Stimulated activated CD8-positive, alpha-beta memory T cell treated with anti-CD3 and anti-CD28 coated beads, Interleukin-15, amount 100 ng/mL, for 4 hours (primary cell): ENCODE measurements at places on chromosomes 3 and 15.
A peak's percentile ranks its signal among the peaks of the same experiment; 100 is the strongest.

GRCh38 chr3:128432971-128433836 lies 33.5 kb downstream of the DNAJB8 start:
- no peak for DNase-seq

DNA sequence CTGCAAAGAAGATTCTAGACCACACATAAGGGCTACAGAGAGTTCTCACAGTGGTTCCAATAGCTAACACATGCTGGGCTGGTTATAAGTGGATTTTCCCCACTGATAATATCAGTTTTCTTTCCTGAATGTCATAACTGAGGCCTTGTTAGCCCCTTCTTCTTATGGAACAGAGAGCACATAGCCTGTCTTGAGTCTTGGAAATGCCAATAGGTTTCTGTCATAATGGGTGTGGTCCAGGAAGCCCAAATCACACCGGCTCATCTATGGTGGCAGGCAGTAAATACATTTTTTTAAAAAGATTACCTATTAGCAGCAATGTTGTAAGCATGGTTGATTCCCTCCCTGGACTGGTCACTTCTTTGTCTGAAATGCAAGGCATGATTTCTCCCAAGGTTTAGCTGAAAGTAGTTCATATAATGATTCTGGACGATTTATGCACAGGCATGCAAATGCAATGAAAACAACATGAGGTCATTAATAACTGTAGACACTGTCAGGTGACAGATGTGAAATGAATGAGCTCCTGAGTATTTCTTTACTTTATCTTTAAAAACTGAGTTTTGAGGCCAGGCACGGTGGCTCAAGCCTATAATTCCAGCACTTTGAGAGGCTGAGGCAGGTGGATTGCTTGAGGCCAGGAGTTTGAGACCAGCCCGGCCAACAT lies 67.2 kb upstream of the ATP2C1 start:
- no peak for DNase-seq

GRCh38 chr3:11128682-11129632 lies 25.3 kb upstream of the HRH1 start:
- DNase-seq: no peak

DNA sequence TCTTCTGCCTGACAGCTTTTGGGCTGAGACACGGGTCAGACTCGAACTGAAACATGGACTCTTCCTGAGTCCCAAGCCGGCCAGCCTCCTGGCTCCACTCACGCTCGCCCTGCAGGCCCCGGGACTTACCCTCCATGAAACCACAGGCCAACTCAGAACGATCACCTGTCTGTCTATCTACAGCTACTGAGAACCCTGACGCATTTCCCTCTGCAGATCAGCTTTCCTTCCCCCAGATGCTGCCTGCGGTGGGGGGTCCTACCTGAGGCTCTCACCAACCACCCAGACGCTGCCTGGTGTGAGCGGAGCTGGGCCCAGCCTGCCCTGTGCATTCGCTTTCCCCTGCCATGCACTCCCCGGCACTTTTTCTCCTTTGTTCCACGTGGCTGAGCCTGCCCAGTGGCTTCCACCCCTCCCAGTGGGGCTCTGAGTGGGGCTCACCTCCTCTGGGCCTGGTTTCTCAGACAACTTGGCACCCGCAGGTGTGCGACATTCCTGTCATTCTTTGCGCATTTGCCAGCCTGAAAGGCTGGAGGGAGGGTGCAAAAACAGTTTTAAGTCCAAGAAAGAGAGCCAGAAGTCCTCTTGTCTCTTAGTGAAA lies 60.2 kb downstream of the PLXNA1 start:
- no peak for DNase-seq

- no peak for DNase-seq
These were observed 148.0 kb upstream of the MITF start for GRCh38 chr3:69591164-69591736.

GRCh38 chr3:13269711-13270378 lies 150.3 kb downstream of the NUP210 start:
- no peak for DNase-seq

DNA sequence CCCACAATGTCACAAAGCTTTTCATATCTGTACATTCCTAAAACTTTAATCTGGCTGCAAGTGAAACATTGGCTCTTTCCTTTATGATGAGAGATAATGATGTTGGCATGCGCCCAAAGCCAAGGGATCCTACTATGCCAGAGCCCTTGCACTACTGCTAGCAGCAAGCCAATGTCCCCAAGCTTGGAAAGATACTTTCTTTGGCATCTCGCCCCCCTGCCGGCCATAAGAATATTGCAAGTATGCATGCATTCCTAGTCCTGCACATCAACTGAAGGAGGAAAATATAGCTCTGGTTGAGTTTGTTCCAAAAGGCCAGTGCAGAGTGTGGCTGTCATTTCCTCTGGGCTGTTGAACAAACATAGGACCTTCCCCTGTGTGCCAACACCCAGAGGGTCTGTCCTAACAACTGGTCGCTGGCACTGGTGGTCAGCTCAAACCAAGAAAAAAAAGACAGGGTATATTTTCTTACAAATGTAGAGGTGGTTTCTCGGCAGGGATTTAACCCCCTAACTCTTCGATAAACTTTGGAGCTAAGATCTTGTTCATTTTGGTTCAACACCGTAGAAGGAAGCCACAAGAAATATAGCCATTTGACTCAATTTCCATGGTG lies 120.9 kb upstream of the ZBED2 start:
- DNase-seq: no peak

- DNase-seq: no peak
These were observed 799.7 kb downstream of the CADM2 start for GRCh38 chr3:85758442-85758841.

- no peak for DNase-seq
These were observed 681 bp upstream of the IL5RA start for GRCh38 chr3:3110749-3111361.

- no peak for DNase-seq
These were observed 3.9 kb upstream of the CSK start for GRCh38 chr15:74777769-74778598.

DNA sequence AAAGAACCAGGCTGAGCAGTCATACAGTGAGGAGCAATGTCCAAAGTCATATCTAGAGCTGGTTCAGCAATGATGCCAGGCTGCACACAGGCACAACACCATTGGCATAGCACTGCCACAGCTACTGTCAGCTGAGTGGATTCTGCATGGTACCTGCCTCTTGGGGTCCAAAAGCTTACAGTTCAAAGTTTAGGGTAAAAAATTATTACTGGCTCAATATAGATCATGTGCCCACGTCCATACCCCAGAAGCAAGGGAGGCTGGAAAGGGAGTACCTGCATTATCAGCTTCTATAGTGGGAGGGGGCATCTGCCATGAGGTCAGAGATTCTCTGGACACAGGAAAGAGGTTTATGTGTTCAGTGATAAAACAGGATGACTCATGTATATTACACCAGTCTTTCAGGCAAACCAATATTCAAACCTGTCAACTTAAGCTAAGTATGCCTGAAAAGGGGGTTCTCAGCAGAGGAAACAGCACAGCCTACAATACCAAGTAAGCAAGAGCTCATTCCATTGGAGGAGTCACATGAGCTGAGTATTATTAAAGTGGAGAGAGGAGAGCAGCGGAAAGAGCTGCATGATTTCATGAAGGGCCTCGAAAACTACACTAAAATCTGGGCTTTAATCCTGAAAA lies 99.0 kb downstream of the ANO10 start:
- no peak for DNase-seq

GRCh38 chr3:30004481-30004880 lies 601.9 kb upstream of the TGFBR2 start:
- DNase-seq: no peak

GRCh38 chr15:56351957-56352506 lies 13.2 kb upstream of the TEX9 start:
- DNase-seq: no peak

DNA sequence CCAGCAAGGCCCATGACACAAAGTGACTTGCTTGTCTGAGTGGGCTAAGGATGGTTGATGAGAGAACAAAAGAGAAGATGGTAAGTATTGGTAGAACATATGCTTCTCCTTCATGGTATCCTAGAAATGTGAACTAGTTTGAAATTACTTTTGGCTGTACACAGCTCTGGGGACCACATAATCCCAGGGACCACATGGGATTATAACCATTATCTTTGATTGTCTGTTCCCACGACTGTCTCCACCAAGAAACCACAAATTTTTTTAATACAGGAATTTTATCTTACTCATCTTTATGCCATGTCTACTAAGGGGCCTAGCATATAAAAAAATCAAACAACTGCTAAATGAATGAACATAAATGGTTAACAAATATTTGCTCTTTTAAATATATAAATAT lies 155.3 kb upstream of the PRICKLE2 start:
- DNase-seq: no peak

DNA sequence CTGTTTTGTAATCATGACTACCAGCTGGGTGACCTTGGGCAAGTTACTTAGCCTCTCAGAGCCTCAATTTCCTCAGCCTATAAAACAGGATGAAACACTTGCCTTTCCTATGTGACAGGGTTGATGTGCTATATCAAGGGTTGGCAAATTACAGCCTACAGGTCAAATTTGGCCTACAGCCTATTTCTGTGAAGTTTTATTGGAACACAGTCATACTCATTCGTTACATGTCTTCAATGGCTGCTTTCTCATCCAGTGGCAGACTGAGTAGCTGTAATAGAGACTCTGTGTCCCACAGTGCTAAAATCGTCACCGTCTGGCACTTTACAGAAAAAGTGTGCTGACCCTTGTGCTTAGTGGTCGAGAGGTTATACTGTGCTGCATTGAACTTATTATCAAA lies 16.6 kb downstream of the ABHD6 start:
- no peak for DNase-seq

DNA sequence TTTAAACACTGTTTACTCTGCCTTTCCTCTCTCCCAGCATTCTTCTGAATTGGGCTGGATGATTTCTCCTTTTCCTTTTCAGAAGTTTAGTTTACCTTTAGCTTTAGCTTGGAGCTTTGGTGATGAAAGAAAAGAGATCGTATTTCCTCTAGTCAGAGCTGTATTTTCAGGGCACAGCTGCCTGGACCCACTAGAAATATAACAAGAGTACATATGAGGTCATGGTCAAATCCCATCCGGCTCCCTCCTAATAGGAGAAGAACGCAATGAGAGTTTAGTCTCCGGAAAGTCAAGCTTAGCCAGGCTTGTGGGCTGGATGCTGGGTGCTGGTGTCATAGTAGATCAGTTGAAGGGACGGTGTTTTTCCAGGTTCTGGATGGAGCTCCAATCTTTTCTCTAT lies 177.1 kb upstream of the PFN2 start:
- DNase-seq: no peak

DNA sequence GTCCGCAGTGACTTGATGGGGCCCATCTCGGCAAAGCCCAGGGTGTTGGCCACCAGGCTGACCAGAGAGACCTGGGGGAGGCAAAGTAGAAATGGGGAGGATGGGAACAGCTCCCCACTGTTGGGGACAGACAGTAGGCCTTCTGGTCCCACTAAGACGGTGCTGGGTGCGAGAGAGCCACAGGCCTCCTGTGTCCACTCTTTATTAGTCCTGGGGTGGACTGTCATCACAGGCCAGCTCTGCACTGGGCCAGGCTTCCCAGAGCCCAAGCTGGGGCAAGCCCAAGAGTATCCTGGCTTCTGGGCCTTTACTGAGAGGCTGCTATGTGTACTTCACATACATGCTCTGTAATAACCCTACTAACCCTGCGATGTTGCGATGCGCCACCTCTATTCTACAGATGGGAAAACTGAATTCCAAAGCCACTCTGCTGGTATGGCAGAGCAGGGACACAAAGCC lies 66.4 kb downstream of the EXOG start:
- DNase-seq: no peak

DNA sequence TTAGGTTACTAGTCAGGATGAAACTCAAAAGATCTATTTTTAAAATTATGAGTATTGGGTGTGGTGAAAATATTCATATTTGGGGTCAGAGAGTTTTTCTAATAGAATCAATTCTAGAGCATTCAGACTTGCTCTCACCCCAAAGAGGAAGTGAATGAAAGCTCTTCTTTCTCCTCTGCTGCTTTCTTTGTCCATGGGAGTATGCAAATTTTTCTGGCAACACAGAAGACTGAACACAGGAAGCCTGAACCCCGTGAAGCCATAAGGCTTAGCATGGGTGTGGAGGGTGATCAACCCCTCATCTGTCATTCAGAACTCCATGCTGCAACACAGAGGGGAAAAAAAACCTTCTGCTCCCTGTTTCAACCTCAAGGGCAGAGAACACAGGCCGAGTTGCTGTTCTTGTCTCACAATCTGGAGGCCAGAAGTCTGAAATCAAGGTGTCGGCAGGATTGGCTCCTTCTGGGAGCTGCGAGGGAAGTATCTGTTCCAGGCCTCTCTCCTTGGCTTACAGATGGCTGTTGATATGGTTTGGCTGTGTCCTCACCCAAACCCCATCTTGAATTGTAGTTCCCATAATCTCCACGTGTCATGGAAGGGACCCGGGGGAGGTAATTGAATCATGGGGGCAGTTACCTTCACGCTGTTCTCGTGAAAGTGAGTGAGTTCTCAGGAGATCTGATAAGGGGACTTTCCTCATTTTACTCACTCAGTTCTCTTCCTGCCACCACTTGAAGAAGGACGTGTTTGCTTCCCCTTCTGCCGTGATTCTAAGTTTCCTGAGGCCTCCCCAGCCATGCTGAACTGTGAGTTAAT lies 33.7 kb upstream of the CD47 start:
- DNase-seq: peak; percentile 43

GRCh38 chr15:82159922-82160321 lies 102.6 kb downstream of the EFL1 start:
- DNase-seq: no peak

DNA sequence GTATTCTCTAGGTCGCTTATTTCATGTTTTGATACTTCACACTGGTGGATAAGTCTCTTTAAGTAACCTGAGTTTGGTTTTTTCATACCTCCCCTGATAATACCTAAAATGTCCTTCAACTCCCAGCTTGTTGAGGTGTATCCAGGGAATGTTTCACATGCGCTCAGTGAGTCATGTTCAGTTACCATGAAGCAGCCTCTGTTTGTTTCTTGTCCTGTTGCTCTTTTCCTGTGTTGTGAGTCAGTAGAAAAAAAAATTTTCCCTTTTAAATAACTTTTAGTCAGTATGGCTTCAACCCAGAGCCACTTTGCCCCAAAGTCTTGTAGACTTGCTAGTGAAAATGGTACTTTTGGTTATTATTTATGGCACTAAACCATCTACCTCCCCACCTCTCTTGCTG lies 278.4 kb upstream of the ZPLD1 start:
- no peak for DNase-seq

DNA sequence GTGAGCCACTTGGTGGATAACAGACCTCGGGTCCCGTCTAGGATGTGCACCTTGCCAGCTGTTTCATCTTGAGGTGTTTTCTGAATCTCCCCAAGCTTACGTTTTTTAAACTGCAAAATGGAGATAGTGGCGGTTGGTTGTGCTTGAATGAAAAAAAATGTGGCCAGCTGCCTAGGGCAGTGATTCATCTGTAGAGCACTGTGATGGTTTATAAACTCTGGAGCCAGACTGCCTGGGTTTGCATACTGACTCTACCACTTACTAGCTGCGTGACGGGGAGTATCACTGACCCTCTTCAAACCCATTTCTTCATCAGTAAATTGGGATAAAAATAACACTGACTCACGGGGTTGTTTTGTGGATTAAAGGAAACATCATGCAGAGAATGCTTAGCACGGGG lies 159.1 kb downstream of the CHL1 start:
- no peak for DNase-seq

- no peak for DNase-seq
These were observed 16.3 kb downstream of the C3orf20 start for GRCh38 chr3:14691239-14691638.
